ENCODE measurements at places on chromosomes 1 and 21.
A peak's percentile ranks its signal among the peaks of the same experiment; 100 is the strongest.

DNA sequence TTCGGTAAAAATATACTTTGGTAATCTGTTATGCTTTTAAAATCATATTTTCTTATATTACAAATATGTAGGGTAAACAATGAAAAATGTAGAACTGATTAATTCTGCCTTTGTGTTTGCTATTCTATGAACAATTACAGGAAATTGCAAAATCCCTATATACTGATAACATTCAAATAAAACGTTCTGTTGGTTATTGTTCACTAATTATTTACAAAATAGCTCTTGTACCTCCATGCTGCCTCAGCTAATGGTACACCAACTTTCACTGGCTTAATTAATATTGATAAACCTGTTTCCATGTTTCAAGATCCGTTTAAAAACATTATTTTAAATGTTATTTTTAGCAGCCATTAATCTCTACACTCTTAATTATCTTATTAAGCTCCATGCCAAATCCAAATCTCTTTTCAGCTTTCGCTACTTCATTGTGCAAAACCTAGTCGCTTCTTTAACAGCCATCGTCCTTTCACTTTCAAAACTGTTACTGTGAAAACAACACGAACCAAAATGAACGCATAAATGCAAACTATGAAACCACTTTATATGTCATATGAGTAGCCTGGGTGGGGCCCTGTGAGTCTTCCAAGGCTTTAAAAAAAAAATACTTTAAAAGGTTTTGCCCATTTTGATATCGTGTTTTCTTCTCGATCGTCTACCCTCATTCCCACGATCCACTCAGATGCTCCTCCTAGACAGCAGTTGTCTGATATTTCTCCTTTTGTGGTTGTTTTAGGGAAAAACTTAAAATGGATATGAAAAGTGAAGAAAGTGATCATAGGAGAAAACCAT, 807.1 kb downstream of the USP25 start:
- DNase-seq = no peak

GRCh38 chr1:107394301-107394700, 253.5 kb downstream of the NTNG1 start:
- no peak for DNase-seq

DNA sequence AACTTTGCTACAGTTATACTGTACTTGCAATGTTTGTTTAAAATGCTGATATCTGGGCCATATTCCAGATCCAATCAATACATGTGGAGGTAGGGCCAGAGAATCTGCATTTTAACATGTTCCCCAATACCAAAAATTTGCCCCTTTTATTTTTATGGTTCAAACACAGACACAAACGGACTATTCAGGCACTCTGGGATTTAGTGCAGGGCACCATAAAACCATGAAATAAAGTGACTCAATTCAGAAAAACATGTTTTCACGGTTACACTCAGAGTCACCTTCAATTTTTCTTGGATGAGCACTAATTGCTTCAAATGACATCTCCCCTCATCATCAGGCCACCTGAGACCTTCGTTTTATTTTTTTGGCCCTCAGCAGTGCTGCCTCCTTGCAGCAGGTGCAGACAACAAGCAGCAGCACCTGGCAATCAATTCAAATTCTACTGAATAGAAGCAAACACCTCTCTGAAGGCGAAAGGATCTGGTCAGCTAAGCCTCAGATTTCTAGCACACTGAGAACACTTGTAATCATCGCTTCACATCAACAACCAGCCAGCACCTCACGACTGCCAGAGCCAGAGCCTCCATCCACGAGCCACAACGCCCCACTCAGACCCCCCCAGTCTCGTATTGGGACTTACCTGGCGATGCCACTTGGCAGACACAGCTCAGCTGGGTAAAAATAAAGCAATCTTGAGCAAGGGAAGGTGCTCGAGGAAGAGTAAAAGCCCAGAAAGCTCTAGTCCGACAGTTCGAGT, 1.1 kb downstream of the ERO1B start:
- DNase-seq = no peak

GRCh38 chr1:41516168-41517061, 31.9 kb upstream of the EDN2 start:
- peak; percentile 94 for DNase-seq

DNA sequence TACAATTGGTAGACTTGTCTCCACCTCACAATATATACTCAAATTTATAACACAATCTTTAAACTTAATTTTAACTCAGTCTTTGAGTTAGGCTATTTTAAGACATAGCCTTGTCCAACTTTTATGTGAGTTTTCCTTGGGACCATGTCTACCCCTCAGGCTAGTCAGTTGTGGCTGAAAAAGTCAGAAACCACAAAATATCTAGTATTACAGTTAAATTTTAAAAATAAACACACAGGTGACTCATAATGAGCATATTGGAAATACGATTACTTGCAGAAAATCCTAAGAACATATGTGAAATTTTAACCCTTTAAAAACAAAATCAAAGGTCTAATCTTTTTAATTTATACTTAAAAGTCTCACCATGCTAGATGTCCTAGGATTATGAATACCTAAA, 4.8 kb upstream of the ASB17 start:
- no peak for DNase-seq

DNA sequence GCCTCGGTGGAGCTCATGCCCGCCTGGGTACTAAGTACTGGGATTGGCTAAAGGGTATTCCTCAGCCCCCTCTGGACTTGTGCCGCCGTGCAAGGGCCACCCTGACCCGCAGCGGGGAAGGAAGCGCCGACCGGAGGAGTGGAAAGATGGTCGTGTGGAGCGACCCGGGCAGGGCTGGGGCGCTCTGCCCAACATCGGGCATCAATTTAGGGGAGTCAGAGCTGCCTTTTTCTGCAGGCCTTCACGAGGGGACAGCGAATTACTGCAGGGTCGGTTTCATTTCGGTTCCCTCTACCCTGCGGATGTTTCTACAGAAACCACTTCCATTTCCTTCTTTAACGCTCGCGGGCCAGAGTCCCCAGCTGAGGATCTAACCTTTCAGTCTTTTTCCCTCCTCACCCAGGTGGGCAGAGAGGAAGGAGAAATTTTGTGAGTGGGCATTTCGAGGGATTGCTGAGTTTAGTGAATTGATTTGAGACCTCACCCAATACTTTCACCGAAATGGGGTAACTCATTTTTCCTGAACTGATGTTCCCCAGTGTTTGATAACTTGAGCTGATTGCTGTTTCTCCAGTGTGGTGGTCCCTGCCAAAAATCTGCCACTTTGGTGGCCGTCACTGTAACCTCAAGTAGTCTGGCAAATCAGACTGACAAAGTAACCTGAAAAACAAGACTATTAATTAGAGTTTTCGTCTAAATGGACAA, 1.1 kb downstream of the TOR1AIP1 start:
- no peak for DNase-seq
